ENCODE measurements at places on chromosomes 12 and 14.

GRCh38 chr12:117966511-117966910 lies 2.3 kb downstream of the KSR2 start:
- no peak for DNase-seq

DNA sequence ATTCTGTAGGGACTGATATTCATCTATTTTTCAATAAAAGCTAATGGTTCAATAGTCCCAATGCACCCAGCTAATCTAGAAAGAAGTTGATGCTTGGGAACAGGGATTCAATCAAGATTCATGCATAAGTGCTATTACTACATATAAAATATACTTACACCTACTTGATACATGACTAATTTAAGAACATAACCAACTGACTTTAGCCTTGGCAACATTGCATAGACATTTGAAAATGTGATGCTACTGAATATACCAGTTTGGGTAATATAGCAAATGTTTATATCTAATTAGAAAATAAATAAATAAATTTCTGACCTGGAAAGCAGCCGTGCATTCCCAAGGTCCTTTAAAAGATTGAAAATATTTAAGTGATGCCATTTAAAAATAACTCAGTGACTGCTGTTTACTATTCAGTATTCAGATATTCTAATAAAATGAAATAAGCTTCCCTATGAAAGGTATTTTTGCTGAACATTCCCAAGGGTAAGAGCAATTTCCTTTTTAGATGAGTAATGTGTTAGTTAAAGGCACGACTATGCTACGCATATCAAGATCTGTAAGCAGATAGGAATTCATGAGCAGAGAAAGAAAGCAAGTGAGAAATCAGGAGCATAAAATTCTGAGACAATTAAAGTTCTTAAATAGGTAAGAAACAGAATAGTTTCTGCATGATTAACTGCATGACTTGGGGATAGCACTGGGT lies 160.6 kb upstream of the SYT1 start:
- DNase-seq, result no peak

DNA sequence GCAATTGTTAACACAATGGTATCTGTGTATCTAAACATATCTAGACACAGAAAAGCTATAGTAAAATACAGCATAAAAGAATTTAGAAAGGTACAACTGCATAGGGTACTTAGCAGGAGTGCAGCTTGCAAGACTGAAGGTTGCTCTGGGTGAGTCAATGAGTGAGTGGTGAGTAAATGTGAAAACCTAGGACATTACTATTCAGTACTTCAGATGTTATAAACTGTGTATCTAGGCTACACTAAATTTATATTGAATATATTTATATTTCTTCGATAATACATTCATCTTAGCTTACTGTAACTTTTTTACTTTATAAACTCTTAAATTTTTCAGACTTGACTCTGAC lies 409.0 kb upstream of the DCN start:
- DNase-seq, result no peak

DNA sequence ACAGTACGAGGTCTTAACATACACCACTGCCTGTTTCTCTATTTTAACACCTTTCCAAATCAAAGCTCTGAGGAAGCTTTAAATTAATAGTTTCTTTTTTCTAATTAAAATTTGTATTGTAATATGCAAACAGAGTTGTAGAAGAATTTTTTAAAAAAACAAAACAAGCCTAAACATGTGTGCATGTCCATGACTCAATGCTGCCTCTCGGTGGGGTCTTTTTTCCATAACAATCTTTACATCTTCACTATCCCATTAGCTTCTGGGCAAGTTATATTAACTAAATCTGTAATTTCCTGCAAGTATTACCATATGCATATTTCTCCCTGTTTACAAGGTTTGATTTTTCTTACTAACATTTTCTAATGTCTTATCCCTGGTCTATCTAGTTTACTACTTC lies 143.9 kb upstream of the NAV3 start:
- no peak for DNase-seq

DNA sequence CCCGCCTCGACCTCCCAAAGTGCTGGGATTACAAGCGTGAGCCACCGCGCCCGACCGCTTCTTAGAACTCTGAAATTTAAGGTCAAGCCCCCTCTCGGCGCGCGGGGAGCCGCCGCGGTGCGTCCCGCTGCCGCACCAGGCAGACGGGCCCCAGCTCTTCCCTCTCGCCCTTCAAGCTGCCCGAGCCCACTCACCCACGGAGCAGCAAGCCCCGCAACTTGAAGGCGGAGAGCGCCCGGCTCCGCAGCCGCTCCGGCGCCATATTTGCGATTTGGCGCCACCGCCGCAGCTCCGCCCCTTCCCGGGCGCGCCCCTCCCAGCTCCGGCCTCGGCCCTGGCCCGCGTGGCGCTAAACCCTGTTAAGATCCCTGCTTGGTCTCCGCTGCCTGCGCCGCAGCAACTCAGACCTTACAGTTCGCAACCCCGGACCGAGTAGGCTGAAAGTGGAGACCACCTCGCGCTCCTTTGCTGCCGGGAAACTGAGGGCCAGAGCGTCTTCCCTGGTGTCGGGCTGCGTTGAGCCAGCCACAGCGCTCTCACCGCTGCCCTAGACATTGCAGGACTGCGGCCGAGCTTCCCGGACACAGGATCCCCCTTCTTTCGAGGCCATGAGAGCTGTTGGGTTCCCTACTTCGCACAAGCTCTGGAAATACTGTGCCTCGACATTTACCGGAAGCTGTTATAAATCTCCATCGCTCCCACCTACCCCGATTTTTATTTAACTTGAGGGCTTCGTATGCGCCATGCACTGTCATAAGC lies at the start of gene POLE2:
POLE2 (minus strand) TSS at position 273 of the 759 bp plus-strand sequence; CDS start at position 262, 11 bp downstream.
- peak; percentile 57 for DNase-seq

DNA sequence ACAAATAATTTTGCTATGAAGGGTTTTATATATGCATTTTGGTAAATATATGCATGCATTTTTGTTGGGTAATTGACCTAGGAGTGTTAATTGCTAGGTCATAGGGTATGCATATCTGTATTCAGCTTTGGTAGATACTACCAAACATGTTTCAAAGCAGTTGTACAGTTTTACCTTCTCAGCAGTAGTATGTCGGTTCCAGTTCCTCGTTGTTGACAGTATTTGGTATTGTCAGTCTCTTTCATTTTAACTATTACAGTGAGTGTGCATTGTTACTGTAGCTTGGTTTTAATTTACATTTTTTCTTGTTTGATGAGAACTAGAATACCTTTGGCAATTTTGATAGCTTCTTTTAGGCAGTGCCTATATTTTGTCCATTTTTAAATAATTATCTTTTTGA lies 98.9 kb downstream of the ARID2 start:
- no peak for DNase-seq

DNA sequence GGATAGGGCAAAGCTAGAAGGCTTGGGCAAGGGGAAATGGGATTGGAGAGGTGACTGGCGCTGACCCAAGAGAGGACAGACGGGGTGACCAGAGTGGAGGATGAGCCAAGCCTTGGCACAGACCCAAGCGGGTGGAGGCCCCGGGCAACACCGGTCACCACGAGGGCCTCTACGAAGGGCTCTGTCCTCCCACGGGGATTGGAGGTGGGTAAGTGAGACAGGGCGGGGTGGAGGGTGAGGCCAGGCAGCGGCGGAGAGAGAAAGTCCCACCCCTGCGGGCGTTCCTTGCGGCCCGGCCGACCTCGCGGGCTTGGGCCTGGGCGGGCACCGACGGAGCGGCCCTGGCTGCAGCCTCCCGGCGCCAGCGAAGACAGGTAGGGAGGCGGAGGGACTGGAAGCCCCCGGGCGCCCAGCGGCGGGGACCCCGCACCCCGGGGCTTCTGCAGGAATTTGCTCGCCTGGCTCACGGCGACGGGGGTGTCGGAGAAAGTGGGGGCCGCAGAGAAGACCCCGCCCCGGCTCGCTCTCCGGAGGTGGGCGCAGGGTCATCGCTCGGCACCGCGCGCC lies at the start of gene PAPLN:
PAPLN (plus strand) TSS at position 288 of the 567 bp plus-strand sequence. CDS start 2,273 bp downstream, outside the sequence.
- no peak for DNase-seq

DNA sequence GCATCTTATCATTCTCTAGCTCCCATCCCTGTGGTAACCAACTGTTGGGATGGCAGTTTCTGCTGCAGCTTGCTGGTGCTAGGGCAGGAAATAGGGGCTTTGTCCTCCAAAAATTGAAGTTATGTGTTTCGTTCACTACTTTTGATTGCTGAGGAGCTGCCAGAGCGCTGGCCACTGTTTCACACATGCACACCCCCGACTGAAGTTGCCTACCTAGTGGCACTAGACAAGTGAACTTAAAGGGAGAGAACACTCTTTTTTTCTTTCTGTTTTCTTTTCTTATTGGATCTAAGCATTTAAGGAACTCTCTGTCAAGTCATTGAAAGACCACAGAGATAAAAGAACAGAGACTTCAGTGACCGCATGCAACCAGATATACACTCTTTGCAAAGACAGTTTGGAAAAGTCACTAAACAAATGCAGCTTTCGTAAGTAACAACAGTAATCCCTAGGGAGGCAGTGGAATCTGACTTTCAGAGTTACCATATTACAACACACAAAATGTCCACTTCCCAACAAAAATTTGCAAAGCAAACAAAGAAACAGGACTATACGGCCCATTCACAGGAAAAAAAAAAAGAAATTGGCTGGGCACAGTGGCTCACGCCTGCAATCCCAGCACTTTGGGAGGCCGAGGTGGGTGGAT lies 12.0 kb downstream of the TFCP2 start:
- DNase-seq, result peak; percentile 6

GRCh38 chr14:35571598-35571997 lies 37.6 kb downstream of the INSM2 start:
- no peak for DNase-seq

DNA sequence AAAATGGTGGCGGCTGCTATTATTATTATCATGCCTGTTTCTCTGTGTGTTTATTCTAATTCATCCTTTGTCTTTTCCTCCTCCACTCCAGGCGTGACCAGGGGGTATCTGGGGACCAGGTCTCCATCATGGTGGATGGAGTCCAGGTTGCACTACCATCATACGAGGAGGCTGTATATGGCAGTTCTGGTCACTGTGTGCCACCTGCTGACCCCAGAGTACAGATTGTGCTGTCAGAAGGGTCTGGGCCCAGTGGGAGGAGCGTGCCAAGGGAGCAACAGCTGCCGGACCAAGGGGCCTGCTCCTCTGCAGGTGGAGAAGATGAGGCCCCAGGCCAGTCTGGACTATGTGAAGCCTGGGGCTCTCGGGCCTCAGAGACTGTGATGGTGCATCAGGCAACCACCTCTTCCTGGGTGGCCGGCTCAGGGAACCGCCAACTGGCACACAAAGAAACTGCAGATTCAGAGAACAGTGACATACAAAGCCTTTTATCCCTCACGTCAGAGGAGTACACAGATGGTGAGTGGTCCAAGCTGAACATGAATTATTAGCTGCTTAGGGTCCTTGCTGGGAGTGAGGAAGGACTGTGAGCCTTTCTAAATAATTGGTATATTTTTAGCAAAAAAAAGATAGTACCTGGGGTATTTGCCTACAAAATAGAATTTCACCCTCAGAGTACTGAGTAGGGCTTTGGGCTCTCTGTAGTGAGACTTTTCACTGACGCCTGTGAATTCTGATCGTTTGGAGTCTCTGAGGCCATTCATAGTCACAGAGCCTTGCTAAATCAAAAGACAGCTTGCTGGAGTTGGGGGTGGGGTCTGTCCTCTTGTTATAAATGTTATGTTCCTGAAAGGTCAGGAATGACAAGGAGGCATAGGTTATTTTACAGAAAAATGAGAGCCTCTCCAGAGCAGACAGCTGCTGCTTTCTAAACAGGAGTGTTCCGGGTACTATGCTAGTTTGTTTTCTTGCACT lies 58.1 kb upstream of the SRSF5 start:
- DNase-seq, result no peak

- no peak for DNase-seq
Observed at GRCh38 chr14:86723254-86723624, 1193.3 kb downstream of the FLRT2 start.

- no peak for DNase-seq
Observed at GRCh38 chr12:125533434-125534029, 468.3 kb downstream of the AACS start.

- no peak for DNase-seq
Observed at GRCh38 chr12:101596172-101596571, 1.4 kb downstream of the MYBPC1 start.

DNA sequence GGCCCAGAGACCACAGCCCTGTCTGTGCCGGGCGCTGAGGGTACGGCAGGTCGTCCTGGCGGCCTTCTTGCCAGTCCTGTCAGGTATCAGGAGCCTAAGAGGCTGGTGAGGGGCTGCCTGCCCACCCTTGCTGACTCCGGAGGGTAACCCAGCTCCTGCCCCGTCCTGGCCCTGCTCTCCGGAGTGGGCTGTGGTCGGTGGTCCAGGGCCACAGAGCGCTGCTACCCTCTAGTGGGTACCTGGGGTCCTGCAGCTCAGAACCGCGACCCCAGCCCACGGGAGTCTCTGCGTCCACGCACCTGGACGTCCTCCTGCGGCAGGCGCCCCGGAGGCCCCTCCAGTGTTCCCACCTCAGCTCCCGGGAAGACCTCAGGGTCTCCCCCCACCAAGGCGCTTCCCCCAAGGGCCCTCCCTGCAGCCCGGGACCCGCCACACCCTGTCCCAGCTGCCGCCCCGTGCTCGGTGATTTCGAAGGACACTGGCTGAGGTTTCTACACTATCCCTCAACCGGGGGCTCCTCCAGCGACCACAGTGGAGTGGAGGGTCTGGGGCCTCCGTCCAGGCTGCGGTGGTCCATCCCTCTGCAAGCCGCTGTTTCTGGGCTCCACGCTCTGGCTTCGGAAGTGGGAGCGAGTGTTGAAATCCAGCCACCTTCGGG lies 75.9 kb upstream of the FBRSL1 start:
- DNase-seq, result no peak

DNA sequence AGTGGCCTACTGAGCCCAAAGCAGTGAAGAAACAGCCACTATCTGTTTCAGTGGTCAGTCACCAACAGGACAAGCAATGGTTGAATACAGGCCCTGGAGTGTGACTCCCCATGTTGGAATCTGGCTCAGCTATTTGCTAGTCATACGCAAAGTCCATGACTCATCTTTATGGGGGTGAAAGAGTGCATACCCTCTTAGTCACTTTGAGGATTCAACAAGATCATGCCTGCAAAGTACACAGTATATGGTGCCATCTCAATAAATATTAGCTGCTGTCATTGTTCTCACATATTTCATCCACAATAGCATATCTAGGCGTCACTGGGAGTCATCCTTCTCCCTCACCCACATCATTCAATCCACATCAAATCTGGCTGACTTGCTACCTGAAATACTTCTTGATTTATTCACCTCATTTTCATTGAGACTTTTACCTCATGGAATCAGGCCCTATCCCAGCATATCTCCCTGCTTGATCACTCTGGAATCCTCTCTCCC lies 26.4 kb upstream of the STAB2 start:
- DNase-seq, result no peak

DNA sequence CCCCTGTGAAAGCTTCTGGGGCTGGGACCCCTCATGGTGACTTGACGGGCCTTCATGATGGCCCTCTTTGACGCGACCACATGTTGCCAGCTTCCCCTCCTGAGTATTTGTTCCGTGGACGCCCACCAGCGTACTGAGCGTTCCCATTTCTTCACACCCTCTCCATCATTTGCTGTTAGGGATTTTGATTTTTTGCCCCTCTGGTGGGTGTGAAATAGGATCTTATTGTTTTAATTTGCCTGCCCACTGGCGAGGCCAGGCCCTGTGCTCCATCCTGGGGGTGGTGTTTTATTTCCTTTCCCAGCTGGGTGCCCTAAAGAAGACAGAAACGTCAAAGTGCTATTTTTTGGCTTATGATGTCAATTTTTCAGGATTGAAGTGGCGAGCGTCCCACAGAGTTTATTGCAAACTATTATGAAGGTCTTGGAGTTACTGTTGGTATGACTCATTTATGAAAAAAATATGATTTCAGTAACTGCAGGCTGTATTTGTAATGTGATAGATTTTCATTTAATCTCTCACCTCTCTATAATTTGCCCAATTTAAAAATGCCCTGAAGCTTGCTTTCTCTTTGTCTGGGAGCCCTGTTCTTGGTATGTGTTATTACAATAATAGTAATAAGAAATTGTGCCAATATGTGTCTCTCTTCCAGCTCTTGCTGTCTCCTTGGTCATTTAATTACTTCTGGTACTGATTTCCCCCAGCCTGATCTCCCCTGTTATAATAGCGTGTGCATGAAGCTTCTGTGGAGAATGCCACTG lies 99.6 kb downstream of the SLC25A47 start:
- no peak for DNase-seq

Data from activated gamma-delta T cell treated with anti-CD3 and anti-CD28 coated beads, Interleukin-2, amount 50 U/mL, for 16 hours (primary cell).